GM04504 (cell line): ENCODE measurements at places on chromosomes 4 and X.

- DNase-seq, result peak; percentile 99
These were observed 293.1 kb downstream of the CAMK2D start for GRCh38 chr4:113468165-113469022.

DNA sequence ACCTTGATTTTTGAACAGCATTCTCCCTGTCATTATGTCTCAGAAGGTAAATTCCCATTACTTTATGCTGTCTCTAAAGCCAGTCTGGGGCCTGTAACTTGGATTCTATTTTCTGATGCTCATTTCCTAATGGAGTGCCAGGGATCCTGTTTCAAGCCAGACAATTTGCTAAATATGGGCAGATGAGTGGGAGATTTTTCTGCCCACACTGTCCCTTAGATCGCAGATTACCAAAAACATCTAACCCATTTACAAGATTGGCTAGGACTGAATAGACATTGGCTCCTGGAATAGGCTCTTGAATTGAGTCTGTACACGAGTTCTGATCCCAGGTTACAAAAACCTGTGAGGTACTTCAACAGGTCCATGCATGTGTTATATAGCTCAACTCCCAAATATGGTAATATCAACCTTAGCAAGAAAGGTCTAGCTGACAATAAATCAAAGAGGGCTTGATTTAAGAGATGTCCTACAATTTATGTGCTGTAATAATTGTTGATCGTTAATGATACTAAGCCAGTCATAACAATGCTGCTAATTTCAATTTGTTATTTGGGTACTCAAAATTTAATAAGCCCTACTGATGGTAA lies 5.7 kb downstream of the GPC3 start:
- DNase-seq, result no peak

DNA sequence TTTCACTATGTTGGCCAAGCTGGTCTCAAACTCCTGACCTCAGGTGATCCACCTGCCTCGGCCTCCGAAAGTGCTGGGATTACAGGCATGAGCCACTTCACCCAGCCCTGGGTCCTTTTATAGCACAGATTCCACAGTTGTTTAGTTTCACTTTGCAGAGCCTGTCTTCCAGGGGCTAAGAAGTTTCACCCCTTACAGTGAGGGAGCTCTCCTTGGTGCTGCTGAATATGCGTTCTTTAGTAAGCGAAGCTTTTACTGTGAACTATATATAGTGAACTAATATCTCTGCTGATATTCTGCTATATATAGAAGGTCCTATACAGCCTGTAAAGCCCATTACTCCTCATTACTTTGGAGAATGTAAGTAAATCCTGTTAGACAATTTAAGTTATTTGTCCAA lies 4.2 kb downstream of the TCEAL6 start:
- no peak for DNase-seq

DNA sequence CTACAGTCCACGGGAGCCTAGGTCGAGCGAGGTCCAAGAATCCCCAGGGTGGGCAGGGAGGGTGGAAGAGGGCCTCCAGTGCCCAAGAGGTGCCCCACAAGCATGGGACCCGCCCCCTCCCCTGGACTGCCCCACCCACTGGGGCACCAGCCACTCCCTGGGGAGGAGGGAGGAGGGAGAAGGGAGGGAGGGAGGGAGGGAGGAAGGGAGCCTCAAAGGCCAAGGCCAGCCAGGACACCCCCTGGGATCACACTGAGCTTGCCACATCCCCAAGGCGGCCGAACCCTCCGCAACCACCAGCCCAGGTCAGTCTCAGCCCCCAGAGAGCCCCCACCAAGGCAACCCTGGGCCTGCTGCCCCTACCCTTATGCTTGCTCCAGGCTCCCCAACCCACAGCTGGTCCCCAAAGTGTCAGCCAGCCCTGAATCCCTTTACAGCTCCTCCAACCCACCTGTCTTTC lies at the start of gene GATA1:
Gene GATA1 (plus strand): TSS at position 250 of the 460 bp plus-strand sequence. CDS start 4,520 bp downstream, outside the sequence.
- no peak for DNase-seq
